ENCODE measurements at places on chromosomes 7 and 10.
A peak's percentile ranks its signal among the peaks of the same experiment; 100 is the strongest.

DNA sequence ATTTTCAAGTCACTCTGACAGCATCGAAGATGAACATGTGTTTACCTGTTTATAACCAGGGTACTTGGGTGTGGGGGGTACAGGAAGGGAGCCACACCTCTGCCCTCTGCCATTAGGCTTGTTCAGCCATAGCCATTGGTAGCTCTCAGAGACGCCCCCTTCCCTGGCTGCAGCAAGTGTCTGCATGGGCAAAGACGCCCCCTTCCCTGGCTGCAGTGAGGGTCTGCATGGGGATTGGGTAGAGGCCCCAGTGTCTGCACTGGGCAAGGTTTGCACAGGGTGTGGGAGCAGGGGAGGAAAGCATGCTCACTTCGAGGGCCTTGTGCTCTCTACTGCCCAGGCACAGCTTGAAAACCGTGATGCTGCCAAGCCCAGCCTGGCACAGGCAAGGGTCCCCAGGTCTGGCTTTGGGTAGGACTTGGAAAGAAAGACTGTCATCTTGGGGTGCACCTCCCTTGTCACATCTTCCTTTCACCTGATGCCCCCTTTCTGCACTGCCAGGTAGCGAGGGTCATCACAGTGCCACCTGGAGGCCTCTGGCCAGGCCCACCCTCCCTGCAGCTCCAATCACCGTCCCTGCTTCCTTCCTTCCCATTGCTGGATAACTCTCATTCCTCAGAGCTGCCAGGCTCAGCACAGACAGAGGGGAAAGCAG lies 3.7 kb downstream of the TMEM225B start:
- no peak for DNase-seq

DNA sequence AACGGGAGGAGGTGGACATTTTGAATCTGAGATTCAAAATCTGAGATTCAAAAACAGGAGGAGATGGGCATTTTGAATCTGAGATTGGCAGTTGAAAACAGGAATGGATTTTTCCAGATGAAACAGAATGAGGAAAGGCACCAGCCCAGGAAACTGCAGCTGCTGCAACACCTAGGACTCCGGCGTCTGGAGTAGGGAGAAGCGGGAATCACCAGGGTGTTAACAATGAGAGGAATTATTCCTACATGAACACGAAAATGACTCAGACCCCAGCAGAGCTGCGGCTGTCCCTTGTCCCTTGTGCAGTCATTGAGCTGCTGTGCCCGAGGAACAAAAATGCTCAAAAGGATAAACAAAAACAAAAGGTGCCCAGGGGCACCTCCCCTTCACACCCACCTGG lies 59.9 kb upstream of the KAT6B start:
- no peak for DNase-seq

DNA sequence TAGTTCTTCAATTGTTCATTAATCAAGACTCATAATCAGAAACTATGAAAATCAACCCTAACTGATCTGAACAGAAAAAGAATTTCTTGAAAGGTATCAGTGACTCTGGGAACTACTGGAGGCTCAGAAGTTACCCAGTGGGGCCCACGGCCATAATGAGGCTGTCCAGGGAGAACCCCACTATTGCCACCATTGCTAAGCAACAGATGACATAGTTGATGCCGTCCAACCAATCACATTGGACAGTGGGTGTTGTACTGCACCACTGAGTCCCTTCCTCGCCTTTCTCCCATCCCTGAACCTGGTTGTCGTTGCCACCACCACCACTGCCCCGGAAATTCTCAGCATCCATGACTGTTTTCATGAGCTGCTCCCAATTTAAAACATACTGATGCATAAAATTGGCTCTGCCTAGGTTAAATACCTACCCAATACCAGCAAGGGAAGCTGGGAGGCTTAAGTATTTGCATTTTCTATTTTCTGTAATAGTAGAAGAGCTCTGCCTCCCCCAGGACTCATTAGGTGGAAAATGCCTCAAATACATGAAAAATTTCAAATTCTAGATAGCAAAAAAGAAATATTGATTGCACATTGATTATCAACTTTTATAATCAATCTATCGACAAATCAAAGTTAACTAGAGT lies 26.7 kb upstream of the USP6NL start:
- DNase-seq: no peak

DNA sequence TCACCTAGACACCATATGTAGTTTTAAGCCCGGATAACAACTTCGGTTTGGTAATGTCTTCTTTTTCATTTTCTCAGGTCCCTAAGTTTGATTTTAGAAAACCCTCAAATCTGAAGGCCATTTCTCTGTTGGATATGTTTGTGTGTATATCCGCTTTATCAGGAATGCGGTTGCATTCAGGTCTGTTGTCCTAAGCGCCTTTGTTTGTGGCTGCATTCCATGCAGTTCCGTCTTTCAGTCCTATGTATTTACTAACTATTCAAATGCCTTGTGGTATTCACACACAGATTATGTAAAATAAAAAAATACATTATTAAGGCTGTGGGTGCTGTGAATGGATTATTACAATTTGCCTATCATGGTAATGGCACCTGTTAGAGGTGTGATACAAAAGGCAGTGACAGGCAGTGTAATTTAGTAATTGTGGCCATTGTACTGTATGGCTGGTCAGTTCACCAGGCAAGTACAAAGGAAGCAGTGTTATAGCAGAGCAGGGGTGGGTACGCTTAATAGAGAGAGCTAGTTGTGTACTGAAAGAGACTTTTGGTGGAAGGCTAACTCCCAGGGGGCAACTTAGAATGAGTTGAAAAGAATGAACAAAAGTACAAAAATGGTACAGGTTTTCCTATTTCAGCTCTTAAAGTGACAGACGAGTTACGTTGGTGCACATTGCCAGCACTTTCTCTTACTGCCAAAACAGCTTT lies 136.4 kb downstream of the VTI1A start:
- DNase-seq: no peak

DNA sequence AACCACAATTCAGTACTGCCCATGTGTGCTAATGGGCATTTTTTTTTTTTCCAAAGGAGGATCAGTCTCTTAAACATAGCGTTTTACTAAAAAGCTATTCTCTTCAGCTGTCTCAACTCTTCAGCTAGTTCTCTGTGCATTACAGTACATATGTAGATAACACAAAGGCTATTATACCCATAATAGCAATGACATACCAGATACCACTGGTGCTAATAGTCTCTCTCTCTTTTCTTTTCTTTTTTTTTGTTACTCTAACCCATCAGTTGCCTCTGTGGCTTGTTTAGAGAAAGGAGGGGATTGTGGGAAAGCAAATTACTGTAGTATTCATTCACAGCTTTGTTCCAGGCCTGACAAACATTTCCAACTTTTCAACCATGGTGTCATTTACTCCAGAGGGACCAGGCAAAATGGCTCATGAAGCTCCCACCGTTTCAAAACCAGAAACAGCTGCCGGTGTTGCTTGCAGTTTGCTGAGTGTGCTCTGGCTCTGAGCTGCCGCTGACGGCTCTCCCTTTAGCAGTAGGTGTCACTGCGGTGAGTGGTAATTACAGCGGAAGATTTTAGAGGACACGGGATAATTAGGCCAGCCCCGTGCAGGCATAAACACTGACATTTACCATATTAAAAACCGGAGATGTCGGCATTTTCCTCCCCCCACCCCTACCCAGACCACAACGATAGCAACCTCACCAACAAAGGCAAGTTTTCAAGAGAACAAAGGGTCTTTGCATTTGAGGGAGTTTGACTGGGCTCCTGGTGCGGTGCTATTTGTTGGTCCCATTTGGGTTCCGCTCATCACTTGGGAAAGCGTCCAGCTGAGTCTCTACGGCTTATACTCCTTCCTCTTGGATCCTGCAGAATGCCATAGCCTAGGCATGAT lies 1005.5 kb downstream of the KCNMA1 start:
- peak; percentile 14 for DNase-seq

DNA sequence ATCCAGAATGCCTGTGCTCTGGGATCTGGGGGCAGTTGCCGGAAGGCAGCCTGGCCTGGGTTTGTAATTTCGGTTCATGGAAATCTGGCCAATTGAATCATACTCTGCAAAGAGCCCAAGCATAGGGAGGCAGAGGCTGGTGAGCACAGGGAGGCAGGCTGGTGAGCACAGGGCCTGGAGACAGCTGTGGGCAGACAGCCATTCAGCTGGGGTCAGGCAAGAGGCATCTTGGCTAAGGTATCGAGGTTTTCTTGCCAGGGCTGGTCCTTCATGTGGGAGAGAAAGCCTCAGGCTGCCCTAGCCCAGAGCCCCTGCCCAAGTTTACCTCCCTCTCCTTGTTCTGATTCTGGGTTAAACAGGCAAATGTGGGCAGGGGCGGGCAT lies 63.7 kb upstream of the BAIAP2L1 start:
- DNase-seq: no peak

- no peak for DNase-seq
Measured at GRCh38 chr10:69758310-69758728, 43.4 kb upstream of the COL13A1 start.

DNA sequence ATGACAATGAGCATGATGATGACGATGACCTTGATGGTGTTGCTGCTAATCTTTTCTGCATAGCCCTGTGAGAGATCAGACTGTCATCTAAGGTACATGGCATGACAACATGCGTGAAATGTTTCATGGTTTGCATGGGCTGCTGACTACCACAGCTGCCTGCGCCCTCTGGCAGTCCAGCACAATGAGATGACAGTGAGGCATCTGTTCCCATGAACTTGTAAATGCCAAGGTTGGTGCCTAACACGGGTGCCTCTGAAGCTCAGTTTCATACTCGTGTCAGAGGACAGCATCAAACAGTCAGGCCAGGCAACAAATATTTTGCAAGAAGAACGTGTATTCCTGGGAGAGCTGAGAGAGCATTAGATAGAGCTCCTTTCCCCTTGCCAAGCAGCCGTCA lies 122.0 kb upstream of the PRKCQ start:
- no peak for DNase-seq

DNA sequence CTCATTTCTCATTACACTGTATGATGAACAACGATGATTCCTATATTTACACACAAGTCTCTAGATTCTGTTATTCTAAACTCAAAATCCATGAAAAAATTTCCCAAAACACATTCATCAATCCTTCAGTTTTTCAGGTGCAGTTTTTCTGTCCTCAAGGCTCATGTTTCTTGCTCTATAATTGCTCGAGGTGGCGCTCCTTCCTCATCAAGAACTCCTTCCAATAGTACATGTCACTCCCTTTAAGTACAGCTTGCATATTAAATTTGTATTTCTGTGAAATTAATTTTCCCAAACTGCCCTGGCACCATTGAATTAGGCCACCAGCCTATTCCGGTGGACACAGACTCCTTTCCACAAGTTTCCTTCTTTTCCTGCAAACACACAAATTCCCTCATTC lies 188.7 kb upstream of the MINDY3 start:
- no peak for DNase-seq

GRCh38 chr10:6503171-6503570 lies 76.9 kb downstream of the PRKCQ start:
- DNase-seq: no peak

DNA sequence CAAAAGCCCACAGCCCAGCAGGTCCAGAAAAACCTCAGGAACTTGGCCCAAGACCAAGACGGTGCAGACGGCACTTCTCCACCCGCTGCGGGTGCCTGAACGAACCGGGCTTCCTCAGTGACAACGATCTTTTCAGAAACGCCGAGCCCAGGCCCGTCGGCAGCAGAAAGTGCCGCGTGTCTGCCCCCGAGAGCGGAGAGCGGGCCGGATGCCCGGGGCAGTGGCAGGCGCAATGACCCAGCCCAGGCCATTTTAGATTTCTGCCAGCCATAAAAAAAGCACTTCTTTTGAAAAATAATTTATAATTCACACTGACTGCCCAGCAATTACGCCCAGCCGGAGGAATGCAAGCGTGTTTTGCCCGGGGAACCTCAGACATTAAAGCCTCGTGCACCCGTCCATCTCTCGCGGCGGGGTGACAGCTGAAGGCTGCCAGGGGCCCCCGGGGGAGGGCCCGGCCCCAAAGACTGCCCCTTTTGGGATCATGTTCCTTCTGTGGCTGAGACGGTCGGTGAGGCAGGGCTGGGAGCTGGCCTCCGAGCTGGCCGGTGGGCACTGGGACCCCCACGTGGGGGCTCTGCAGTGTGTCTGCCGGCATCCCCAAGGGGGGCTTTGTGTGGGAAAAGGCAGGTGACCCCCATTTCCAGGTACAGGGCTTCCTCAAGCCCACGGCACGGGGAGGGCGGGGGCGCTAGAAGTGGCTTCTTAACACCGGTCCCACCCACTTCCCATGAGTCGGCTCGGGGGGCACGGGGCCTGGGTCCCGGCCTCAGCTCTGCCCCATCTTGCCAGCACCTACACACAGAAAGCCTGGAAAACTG lies 71.3 kb upstream of the PDGFA start:
- DNase-seq: no peak

DNA sequence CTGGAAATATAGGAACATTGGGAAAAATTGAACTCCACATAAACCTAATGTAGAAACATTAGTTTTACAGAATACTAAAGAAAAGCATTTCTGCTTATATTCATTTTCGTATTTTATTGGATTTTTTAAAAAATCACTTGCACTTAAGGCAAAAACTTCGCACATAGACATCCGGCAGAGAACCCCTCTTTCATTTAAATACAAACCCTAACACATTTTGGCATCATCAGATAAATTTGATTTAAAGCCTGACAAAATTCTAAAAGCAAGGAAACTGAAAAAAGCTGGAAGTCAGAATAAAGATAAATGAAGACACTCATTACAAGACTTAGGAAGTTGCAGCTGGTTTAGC lies 396 bp upstream of the EXOC4 start:
- no peak for DNase-seq

- no peak for DNase-seq
Measured at GRCh38 chr7:115106316-115106715, 184.4 kb downstream of the MDFIC start.

- no peak for DNase-seq
Measured at GRCh38 chr7:94182066-94182465, 177.9 kb upstream of the BET1 start.

DNA sequence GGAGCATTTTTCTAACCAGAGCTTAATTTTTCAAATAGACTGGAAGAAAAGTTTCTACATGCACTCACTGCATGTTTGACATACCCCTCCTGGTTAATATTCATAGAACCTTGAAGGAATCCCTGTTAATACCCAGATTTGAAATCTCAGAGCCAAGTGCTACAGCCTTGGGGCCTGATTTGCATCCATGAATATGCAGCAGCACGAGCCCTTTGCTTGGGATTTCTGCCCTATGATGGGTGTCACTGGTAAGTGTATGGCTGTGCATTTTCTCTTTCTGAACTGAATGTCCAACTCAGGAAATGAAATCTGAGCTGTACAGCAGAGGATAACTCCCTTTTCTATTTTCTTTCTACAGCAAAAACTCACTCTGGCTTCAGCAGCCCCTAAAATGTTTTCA lies 1157.5 kb downstream of the XPNPEP1 start:
- DNase-seq: no peak

DNA sequence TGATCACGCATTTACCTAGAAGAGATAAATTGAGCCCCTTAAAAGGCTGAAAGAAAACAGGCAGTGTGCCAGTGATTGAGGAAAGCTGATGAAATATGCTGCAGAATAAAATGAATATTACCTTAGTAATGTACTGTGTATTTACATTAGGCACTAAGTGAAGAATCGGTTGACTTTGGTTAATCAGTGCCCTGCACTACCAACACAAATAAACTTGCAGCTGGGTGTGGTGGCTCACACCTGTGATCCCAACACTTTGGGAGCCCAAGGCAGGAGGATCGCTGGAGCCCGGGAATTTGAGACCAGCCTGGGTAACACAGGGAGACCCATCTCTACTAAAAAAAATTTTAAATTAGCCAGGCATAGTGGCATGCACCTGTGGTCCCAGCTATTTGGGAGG lies 148.3 kb upstream of the TCF7L2 start:
- no peak for DNase-seq

GRCh38 chr7:84294391-84294790 lies 99.8 kb upstream of the SEMA3A start:
- DNase-seq: no peak

All from NCI-H1930 (cell line).